Epithelial cell of proximal tubule (primary cell): ENCODE measurements at places on chromosomes 4 and X.

DNA sequence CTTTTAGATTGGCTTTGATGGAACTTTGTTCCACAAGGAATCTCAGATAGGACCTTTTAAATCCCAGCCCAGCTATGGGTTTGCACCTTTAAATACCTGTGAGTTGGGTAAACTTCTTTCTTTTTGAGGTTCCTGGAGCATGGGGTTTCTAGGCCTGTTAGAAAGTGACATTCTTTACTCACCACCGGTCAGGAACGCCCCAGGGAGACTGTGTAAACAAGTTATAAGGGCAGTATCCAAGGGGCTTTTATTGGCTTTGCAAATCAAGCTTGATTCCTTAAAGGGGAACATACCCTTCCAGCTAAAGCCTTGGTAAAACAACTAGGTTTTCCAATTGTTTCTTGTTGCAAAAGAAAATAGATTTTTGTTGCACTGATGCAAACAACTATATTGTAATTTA lies 93.4 kb downstream of the TENT5D start:
- no peak for DNase-seq

GRCh38 chr4:183691006-183691405 lies 31.9 kb downstream of the TRAPPC11 start:
- no peak for DNase-seq

GRCh38 chrX:24566240-24566639 lies 80.9 kb downstream of the PCYT1B start:
- DNase-seq, result no peak

DNA sequence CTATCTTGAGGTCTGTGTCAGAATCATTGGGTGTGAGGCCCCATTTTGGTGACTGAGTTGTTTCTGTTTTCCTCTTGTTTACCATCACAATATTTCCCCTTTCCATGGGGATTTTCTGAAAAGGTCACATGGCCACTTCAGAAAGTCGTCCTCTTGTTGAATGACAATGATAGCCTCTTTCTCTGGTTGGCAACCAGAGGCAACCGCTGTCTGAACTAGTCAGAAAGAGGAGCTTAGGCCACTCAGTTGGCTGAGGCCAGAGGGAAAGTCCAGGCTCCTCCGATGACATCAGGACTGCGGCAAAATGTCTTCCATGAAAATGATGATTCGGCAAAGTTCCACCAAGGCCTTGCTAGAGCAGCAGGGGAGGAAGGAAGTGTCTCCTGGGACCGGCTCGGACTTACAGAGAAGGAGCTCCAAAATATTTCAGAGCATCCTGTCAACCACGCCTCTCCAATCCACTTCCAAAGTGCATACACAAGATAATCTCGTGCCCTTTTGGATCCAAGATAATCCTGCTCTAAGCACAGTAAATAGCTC lies 19.1 kb upstream of the RBM47 start:
- DNase-seq, result no peak

GRCh38 chrX:71533851-71534561 lies 1.1 kb downstream of the OGT start:
- no peak for DNase-seq

- DNase-seq, result peak; percentile 39
These were observed 52.1 kb downstream of the IDS start for GRCh38 chrX:149453030-149453429.

DNA sequence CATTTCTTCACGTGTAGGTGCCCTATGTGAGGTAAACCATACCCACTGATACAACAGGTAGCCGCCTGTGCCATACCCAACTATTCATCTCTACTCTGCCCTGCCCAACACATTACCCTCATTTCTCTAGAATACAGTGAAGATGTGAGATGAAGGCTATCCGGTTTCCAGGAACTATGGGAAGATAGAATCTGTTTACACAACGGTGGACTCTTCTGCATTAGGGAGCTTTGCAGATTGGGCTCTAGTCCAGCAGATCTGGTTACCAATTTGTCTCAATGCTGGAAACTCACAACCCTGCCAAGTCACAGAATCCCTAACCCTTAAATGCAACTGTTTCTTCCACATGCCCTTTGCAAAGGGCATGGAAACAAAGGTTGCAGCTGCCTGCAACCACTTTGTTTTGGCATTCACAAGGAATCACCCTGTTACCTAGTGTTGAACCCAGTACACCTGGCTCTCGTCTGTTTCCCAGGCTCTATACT lies 6.4 kb upstream of the SLAIN2 start:
- no peak for DNase-seq

DNA sequence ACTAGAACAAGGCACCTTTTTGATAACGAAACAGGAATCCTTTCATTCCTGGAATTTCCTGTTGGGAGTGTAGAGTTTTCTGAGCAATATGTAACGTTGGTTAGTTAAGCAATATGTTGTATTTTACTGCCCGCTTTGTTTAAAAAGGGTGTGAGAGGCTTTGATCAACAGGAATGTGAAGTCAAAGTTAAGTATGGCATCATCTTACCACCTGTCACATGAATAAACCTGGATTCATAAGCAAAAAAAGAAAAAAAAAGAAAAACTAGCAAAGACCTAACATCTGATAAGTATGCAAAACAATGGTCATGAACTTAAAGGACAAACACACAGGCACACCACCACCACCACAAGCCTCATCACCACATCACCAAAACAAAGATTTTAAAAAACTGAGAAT lies 7.1 kb upstream of the CXCL5 start:
- peak; percentile 56 for DNase-seq

DNA sequence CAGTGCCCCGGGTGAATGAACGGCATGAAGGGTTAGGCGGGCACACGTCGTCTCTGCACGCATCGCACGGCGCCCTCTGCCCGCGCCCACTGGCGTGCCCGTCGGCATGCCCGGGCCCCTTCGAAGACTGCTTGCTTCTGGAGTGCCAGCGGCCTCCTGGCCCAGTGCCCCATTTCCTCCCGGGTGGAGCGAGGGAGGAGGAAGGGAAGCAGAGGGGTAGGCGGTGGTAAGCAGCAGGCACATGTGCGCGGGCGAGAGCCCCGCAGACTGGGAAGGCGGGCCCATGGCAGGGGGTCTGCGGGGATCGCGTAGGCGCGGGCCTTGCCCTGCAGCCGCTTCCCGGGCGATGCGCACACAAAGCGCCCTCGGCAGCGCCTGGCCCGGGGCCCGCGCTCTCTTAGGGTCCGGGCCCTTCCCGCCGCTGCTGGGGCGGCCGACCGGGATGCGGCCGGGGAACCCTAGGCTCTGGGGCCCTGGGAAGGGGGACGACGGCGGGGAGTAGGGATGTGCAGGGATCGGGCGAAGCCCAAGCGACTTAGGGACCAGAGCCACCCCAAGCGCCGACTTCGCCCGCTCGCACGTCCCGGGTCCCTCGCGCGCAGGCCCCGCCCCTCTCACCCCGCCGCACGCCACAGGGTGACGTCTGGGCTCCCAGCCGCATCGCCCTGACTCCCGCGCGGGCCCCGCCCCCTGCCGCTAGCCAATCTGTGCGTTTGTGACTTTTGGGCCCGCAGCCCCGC lies 866 bp upstream of the EMD start:
- no peak for DNase-seq

DNA sequence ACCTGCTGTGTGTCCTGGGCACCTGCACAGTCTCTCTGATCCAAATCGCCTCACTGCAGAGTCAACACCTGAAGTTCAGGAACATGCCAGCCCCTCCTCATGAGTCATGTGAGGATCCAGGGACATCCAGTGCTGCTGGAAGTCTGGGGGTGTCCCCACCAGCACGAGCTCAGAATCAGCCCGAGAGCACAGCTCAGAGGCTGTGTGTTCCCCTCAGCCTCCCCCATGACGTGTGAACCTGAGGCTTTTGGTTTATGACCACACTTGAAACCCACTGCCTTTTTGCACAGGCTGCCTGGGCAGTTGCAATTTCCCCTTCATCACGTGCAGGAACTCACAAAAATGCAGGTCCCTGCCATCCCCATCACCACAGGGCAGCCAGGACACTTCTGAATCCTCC lies 47.1 kb downstream of the PPP2R2C start:
- DNase-seq, result no peak

GRCh38 chr4:108821351-108821930 lies 58.6 kb upstream of the ETNPPL start:
- no peak for DNase-seq

DNA sequence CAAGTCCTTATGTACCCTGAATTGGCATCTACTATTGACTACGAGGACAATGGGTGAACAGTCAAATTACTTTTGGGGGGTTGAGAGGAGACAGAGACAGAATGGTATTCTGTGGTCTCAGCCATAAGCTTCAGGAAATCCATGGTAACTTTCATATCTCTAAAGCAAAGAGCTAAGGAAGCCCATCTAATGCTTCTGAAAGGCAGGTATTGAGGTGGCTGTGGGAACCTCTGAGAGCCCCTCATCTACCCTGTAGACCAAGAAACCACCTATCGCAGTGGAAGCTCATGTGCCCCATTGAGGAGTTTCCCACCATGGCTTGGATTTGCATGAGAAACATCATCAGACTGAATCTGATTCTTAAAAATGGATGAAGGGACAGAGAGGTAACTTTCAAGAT lies 23.1 kb upstream of the BMP2K start:
- DNase-seq, result no peak

DNA sequence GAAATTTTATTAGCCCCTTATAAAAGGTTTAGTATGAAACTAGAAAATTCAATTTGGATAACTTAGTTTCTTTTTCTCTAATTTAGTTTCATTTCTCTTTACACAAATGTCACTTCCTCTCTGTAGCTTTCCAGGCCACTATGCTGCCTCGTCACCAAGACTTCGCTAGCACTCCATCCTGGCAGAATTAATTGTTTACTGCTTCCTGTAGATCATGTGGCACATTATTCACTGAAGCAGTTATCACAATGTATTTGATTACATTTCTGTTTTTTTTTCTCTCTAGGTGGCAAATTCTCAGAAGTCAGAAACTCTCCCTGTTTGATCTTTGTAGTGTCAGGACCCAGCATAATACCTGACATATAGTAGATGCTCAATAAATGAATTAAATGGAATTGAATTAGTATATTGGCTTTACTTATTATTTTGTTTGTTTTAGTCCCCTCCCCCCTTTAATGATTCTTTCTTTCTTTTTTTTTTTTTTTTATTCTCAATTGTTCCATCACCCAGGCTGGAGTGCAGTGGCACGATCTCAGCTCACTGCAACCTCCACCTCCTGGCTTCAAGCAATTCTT lies 9.3 kb upstream of the SAT1 start:
- DNase-seq, result no peak

DNA sequence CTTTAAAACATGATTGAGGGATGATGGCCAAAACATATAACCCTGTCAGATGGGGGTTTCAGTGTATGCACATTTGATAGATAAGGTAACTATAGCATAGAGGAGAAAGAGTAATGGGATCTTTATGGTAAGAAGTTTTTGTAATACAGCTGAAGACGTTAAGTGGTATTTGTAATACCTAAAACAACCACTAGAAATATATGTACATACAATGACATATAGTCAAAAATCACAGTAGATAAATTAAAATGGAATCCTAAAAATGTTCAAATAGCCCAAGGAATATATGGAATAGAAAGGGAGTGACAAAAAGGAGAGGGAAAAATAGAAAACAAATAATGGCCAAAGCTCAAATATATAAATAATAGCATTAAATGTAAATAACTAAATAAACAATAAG lies 371.3 kb upstream of the FSTL5 start:
- DNase-seq, result no peak

GRCh38 chr4:44368413-44369167 lies 80.0 kb downstream of the KCTD8 start:
- DNase-seq, result no peak

DNA sequence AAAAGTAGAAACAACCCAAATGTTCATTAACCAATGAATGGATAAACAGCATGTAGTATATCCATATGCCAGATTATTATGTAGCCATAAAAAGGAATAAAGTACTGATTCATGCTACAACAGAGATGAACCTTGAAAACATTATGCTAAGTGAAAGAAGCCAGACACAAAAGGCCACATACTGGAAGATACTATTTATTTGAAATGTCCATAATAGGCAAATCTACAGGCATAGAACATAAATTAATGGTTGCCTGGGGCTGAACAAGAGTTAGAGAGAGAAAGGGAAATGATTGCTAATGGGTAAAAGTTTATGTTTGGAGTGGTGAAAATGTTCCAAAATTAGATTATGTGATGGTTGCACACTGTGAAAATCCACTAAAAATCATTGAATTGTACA lies 44.4 kb downstream of the IL13RA2 start:
- DNase-seq, result no peak

- no peak for DNase-seq
These were observed 113.4 kb downstream of the CEP135 start for GRCh38 chr4:56062106-56062505.

DNA sequence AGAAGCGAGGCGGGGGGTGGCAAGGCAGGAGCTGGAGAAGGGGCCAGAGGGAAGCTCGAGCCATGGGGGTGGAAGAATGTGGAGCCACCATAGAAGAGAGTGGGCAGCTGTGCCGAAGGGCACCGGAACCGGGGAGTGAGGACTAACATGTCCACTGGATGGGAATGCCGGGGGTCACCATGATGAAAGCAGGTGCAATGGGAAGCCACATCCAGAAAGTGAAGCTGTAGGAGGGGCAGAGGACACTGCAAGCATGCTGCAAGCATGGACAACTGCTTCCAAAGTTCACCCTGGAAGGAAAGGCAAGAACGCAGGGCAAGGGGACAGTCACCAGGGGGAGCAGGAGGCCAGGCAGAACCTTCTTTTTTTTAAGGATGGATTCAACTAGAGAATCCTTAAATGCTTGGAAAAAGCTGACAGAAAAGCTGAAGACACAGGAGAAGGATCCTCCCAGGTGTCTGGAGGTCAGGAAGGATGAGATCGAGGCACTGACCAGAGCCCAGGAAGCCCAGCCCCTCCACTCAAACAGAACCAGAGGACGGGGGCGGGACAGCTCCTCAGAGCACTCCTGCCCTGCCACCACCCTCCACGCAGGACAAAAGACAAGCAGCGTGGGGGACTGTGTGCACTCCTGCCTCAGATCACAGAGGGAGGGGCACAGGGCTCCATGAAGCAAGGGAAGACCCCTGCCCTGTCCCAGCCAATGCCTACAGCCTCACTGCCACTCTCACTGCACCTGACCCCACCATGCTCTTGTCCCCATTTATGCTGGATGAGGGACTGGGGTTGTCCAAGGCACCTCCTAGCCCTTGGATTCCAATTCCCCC lies 169.2 kb downstream of the AFAP1 start:
- DNase-seq, result no peak

DNA sequence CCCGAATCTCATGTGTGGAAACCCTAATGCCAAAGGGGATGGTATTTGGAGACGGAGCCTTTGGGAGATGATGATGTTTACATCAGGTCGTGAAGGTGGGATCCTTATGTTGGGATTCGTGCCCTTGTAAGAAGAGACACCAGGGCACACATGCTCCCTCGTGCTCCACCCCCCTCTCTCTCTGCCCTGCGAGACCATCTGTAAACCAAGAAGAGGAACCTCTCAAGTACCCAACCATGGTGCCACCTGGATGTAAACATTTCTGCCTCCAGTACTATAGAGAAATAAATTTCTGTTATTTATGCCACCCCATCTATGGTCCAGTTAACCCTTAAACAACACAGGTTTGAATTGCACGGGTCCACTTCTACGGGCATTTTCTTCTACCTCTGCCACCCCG lies 179.4 kb downstream of the DHRSX start:
- no peak for DNase-seq

- DNase-seq, result no peak
These were observed 156.4 kb upstream of the CXCL13 start for GRCh38 chr4:77449171-77449570.
